ENCODE measurements at places on chromosomes 6 and 20.

DNA sequence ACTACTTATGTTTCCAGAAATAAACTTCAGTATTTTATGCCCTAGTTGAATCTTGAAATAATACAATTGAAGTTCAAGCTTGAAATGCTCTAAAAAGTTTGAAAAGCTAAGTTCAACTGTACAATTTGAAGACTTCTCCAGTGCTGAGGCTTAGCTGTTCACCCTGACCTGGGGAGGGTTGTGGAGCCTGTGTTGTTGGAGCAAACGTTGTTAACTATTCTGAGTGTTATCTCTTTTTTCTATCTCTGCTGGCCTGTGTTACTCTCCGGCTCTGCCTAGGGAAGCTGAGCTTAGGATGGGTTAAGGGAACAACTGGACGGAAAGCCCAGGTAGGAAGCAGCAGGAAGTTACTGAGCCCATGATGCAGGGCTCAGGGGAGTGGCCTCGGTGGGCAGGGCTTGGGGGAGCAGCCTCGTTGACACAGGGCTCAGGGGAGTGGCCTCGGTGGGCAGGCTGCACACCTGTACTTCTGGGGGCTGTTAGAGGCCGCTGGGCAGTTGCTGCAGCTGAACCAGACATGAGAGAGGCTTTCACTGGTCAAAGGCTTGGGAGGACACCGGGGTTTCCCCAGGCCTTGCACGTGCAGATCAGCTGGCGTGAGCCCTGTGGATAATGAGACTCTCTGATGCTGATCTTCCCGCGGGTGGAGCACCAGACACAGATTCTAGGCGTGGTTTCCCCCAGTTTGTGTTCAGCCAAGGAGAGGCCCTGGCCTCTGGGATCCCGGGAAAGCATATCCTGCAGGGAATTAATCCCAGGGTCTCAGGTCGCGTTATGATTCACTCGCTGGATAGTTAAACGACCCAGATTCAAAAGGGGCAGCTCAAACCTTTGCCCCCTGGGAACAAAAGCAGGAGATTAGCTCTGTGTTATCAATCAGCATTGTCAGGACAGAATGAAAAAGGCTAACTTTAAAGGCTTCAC is 58.9 kb downstream of the ERMARD start:
- DNase-seq = no peak

DNA sequence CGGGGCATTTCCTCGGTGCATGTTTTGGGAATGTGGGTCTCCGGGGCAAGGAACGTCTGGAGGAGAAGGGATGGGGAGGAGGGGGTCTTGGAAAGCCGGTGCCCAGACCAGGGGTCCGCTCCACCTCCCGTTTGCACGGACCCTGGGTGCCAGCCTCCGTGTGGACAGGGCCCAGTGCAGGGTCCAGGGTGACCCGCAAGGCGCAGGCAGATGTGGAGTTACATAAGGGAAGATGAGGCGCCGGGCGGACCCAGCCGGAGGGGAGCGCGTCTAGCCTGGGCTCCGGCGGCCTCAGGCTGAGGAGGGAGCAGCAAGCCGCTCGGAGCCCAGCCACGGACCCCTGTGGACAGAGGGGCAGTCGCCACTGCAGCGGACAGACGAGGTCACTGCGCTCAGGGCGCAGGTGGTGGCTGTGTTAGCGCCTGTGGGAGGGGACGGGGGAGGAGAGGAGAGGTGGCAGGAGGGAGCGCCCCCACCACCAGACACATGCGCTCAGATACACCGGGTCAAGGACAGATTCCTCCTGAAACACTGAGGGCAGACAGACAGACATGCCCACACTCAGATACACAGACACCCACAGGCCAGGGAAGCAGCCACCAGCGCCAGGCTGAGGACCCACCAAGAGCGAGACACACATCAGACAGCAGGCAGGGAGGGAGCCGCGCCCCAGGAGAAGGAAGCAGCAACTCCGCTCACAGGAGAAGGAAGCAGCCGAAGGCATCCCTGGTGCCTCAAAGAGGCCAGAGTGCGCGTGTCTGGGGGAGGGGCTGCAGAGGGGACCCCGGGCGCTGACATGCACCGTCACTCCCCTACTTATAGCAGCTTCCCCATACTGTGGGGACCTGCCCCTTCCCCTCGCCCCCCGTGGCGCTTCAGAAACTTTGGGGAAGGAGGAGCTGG is 839 bp upstream of the HRH3 start:
- DNase-seq = no peak

- DNase-seq = no peak
These were observed 8.8 kb upstream of the FBXO30 start for GRCh38 chr6:145823328-145823944.

GRCh38 chr20:49594143-49594930 is 26.4 kb upstream of the PTGIS start:
- peak; percentile 11 for DNase-seq

GRCh38 chr20:37630166-37630565 is 63.7 kb upstream of the CTNNBL1 start:
- DNase-seq = no peak

GRCh38 chr20:62030834-62031434 is 34.7 kb downstream of the TAF4 start:
- DNase-seq = no peak

DNA sequence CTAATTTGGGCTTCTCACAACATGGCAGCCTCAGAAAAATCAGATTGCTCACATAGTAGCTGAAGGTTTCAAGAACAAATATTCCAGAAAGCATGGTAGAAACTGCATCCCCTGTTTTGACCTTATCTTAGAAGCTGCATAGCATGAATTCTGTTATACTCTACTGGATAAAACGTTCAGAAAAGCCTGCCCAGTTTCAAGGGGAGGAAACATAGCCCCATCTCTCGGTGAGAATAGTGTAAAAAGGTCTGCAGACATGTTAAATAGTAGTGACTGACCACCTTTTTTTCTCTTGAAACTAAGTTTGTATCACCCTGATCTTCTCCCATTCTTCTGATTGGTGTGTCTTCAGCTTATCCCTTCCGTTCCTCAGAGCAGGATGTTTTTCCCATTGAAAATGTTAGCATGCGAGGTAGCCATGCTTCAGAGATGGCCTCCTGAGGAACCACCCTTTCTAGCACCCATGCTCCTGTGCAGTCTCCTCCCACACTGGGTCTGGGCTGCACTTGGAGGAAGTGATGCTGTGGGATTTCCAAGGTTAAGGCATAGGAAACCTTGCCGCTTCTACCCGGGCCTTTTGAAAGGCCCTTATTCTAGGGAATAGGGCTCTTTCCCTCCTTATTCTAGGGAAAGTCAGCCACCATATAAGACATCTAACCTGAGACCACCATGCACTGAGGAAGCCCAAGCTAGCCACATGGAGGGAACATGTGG is 50.1 kb downstream of the MARCKS start:
- DNase-seq = no peak

GRCh38 chr6:13296536-13296997 is 31.8 kb downstream of the TBC1D7 start:
- no peak for DNase-seq

DNA sequence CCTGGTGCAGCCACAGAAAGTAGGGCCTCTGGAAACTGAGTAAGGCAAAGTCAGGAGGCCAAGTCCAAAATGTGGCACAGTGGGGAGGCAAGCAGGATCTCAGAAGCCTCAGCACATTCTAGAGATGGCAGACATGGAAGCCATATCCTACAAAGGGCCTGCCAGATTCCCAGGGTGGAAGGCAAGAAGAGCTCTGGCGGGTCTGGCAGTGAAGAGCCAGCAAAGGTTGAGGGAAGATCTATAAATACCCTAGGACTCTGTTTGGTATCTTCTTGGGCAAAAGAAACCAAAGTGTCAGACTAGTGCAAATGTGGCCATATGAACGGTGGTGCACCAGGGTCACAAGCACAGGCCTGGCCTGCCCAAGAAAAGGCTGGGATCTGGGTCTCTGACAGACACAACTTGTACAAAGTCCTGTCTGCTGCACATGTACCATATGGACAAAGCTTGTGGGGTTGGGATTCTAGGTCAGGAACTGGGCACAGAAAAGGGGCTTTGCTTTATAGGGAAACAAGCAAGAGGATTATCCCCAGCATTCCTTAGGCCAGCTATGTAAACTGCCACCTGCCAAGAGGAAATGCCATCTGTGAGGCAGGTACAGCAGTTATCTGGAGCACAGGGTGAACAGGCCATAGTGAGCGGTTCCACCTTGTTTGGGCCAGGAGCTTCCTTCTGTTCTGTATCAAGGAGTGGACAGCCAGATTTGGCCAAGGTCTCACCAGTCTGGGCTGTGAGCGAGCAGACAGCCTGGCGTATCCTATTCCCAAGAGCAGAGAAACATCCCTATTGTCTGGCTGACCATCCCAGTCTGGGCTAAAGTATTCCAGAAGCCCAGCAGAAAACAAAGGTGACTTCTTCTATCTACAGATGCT is 36.3 kb upstream of the SLC4A11 start:
- no peak for DNase-seq

DNA sequence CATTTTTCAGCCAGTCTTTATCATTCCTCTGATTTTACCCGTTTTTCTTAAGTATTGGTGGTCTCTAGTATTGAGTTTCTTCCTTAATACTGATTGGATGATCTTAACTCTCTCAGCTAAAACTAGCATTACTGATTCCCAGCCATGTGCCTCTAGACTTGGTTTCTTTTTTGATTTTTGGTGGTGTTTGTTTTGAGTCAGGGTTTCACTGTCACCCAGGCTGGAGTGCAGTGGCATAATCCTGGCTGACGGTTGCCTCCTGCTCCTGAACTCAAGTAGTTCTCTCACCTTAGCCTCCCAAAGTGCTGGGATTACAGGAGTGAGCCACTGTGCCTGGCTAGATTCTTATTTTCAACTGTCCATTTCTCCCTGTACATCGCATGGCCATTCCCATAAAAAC is 24.9 kb downstream of the DPPA5 start:
- no peak for DNase-seq

- DNase-seq = no peak
These were observed 43.8 kb upstream of the DSE start for GRCh38 chr6:116326996-116327395.

DNA sequence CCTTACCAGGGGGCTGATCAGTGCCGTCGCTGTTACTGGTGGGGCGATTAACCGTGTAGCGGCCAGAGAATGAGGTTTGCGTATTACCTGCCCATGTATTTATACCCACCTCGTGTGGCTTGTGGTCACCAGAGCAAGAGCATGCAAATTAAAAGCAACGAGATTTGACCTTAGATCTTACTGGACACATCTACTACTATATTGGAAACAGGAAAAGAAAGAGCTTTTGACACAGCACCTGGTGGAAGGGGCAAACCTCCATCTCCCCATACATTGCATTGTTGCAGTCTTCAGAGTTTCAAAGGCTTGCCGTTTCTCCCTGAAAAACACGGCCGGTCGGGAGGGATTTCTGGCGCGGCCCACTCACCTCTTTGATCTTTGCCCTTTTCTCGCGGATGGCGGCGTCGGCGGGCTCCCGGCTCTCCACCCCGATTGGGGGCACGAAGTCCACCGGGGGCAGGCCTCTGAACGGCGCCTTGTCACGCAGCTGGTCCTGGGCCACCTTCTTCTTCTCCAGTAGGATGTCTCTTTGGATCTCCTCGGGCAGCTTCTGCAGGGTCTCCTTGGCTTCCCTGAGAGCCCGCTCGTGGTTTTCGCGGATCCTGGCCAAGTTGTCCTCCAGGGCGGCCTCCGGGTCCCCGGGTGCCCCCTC is 1.3 kb downstream of the MAN1A1 start:
- DNase-seq = no peak

GRCh38 chr20:46990017-46990595 is 95.5 kb downstream of the EYA2 start:
- peak; percentile 48 for DNase-seq

DNA sequence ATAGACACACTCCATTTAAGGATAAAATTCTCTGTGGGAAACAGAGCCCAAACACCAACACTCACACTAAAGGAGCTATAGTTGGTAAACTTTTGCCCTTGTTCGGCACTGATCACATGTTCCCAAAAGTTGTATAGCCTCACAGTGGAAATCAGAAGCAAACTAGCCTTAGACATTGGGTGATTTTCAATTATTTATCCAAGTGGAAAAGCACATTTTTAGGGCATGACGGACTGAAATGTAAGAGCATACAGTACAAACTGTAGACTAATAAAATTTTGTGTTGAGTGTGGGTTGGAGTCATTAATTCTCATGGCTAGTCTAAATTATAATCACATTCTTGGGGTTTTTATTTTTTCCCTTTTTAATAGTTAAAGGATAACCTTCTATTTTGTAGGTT is 202.4 kb downstream of the MOXD1 start:
- no peak for DNase-seq

DNA sequence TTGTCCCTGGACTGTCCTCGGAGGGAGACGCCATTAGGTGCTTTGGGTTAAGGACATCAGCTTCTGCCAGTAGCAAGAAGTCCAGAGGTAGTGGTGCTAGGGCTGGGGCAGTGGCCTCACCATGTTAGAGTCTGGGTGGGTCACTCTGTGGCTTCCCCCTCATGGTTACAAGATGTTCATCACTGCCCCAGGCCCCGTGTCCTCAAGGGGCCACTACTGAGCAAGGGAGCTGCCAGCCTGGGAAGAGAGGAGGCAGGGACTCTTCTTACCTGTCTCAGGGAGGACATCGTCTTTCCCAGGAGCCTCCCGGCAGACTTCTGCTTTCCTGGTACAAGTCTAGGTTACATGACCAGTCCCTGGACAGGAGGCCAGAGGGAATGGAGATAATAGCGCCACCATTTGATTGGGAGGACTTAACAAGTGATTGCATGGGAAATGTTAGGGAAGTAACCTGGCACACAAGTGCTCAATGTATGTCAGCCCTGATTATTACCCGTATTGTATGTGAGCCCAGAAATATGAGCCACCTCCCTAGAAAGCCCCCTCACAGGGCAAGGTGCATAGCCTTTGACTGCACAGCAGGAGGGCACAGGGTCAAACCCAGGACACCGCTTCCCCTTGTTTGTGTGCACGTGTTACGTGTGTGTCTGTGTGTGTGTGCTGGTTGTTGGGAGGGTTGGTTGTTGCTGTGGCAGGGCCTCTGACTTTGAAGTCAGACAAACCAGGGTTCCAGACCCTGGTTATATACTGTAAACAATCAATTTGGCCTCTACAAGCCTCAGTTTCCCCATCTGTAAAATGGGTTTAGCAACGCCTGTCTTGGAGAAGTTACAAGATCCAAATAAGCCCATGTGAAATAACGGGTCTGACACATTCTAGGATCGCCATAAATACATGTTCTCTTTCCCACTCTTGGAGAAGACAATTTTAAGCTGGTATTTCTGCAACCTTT is 30.0 kb downstream of the SIRPA start:
- DNase-seq = no peak

DNA sequence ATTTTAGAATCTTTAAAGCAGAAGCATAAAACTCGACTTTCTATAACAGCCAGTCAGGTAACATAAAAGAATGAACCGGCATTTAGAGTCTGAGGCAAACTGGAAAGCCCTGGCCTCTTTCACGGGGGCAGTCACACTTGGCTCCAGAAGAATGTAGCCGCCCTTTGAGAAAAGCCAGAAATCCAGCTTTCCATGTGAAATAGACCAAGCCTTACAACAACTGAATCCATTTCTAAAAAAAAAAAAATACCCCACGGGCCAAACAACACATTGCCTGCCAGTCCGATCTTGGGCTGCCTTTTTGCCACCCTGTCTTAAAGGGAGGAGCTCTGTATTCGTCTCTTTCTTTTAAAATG is 252.9 kb upstream of the TAB2 start:
- DNase-seq = no peak

All from inflammatory macrophage (primary cell).